G401 (cell line): ENCODE measurements at places on chromosomes 6 and 20. TPM values are rescaled to one million over a fixed set of nuclear protein-coding genes. Genes with fewer than 3 reads are reported as not detected.

DNA sequence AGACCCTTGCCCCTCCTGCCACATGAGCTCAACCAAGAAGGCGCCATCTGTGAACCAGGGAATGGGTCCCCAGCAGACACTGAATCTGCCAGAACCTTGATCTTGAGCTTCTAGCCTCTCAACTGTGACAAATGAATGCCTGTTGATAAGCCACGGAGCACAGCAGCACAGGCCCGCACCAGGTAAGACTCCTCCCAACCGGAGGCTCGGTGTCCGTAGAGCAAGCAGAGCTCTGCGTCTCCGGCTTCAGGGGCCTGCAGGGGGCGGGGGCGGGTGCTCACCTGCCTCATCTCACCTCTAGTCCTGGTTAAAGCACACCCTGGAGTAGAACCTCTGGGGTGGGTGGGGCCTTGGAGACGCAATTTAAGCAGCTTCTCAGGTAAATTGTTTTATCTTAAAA lies 122.7 kb downstream of the SMOC2 start:
- DNase-seq, result no peak

DNA sequence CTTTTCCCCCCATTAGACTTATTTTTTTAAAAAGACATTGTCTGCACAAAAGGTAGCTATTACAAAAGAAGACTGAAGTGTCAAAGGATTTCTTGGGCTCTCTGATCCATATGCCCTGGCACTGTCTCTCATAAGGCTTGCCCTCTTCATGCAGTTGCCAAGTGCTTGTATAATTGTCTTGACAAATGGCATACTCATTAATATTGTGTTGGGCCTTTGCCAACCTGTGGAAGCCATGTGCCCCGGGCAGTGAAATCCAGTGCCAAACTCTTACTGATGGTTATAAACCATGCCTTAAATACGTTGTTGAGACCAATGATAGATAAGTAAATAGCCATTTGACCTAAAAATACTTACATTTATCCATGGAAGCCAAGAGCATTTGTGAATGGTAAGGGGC lies 98.1 kb downstream of the FARS2 start:
- peak; percentile 68 for DNase-seq

- no peak for DNase-seq
Observed at GRCh38 chr6:161494566-161494965, 220.7 kb upstream of the AGPAT4 start.

- DNase-seq, result no peak
Observed at GRCh38 chr6:23503173-23503572, 622.8 kb upstream of the NRSN1 start.

DNA sequence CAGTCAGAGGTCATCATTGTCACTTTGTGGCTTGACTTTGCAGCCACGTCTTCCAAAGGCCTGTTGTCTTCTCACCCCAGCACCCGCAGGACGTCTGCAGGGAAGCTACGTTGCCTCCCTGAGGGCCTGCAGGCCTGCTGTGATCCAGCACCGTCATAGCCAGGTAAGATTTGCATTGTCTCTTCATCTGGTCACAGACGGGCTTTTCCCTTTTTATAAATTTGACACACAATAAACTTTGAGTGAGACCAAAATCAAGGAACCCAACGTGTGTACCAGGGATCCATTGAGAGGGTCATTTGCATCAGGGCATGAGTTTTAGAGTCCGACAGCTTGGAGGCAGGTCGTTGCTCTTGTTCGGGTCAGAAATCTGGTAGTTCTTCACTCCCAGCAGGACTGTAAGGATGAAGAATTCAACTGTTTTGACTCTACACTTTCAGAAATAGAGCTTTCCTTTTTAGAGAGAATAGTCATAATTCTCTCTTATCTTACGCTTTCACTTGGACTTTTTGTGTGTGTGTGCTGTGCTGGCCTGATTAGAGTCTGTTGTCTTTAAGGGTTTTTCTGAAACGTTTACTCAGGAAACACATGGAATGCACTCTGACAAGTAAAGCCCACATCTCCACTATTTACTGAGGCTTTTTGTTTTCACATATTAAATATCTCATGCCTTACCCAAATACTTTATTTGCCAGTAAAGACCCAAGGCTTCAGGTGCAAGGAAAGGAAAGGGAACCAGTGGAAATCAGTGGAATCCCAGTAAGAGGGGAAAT lies 177.2 kb upstream of the TAB2 start:
- no peak for DNase-seq

- peak; percentile 25 for DNase-seq
Observed at GRCh38 chr20:20956513-20956931, 149.6 kb downstream of the LINC00237 start.

COL19A1 gene
- not detected in 2 replicates for total RNA-seq

SEL1L2 gene
- total RNA-seq, result not detected in 2 replicates

C20orf144 gene
- total RNA-seq, result 0.20 TPM in 1 of 2 replicates, not detected in the other
